ENCODE measurements at places on chromosomes 16 and 17.

- DNase-seq: no peak
Observed at GRCh38 chr16:71426880-71427615, 14.8 kb downstream of the TLE7 start.

DNA sequence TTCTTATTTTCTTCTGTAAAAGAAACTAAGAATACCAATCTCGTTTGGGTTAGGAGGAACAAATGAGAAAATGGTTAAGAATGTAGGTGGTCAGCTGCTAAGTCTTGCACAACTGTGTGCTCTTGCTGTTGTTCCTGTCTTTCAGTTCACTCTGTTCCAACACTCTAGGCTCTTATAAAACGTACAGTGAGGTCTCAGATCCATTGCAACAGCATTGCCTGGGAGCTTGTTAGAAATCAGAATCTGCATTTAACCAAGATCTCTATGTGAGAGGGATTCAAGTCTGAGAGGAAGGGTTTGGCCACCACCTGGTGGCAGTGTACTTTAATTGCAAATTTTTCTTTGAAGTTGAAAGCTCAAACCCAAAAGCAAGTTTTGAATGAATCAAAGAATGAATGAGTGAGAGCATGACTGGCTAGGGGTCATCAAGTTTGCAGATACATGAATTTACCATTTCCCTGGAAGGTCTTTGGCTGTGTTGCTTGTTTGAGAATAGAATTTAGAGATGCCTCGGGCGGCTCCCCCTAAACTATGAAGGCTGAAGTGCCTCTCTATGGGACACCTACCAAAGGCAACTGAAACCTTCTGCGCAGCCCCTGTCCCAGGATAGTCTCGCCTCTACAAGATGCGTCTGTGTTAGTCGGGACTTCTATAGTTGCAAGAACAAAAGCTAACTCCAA, 2.5 kb downstream of the ALOX15B start:
- DNase-seq: no peak

GRCh38 chr17:2416010-2416734, 15.3 kb upstream of the MNT start:
- peak; percentile 89 for DNase-seq

DNA sequence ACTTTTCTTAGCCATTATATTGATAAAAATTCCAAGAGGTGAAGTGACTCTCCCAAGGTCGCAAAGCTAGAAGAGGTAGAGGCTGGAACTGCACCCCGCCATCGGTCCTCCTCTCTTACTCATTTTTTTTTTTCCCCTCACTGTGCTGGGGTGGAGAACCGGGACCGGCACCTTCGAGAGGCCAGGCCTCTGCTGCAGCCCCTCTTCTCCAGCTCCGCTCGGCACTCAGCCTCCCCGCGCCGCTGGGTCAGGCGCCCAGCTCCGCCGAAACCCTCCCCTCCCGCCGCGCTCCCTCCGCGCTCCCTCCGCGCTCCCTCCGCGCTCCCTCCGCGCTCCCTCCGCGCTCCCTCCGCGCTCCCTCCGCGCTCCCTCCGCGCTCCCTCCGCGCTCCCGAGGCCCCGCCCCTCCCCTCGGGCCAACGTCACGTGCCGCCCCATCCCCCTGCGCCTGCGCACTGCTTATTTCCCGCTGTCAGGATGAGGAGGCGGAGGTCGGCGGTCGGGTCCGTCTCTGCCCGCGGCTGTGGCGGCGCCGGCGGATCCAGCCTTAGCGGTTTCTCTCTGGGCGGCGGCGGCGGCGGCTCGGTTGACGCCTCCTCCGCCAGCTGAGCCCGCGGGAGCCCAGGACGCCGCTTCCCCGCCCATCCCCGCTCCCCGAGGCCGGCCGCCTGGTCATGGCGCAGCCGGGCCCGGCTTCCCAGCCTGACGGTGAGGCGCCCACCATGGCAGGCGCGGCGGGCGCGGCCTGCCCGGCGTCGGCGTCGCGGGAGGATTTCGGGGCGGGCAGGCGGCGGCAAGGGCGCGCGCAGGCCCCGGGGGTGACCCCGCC, at the start of gene RABEP1:
Gene RABEP1 (plus strand): TSS at position 471 of the 828 bp plus-strand sequence. CDS start 203 bp downstream, at position 674.
- DNase-seq: peak; percentile 96

GRCh38 chr17:6145946-6146345, 75.8 kb downstream of the WSCD1 start:
- DNase-seq: no peak

DNA sequence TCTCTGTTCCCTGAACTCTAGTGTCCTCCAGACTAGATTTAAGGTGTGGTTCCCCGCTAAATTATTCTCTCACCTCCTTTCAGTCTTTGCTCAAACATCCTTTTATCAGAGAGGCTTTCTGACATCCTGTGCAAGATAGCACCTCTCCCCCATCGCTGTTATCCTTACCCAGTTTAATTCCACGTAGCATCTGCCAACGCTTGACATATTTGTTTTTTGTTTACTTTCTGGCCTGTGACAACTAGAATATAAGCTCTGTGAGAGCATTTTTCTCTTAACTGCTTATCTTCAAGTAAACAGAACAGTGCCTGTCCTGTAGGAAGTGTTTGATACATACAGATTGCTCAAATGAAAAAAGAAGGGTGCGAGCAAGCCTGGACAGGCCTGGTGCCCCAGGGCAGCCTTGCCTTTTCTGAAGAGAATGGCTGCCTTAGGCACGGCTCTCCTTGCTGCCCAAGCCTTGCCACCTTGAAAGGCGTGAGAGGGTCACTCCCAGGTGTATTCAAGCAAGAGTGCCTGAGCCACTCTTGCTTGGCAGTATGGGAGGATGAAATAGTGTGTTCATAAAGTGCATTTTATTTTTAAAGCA, 9.7 kb downstream of the DYNLL2 start:
- DNase-seq: no peak

DNA sequence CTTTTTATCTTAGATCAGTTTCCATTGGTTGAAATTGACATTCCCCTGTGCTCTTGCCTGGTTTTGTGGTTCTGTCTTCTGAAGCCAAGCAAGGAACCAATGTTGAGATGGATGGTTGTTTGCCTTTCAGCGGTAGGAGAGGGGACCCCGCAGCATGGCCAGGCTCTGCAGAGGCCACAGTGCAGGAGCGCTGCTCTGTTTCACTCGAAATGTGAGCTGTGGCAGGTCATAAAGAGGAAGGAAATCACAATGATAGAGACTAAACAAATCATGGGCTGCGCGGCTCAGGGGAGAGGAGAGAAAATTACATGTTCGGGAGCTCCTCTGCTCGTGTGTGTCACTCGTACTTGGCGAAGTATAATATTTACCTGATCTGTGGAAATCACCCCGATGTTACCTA, 148.2 kb downstream of the SNX29 start:
- no peak for DNase-seq

- DNase-seq: no peak
Observed at GRCh38 chr16:22252317-22252716, 44.9 kb upstream of the POLR3E start.

- no peak for DNase-seq
Observed at GRCh38 chr17:77798031-77798430, 160.5 kb upstream of the TNRC6C start.

- DNase-seq: no peak
Observed at GRCh38 chr16:10501016-10501607, 79.3 kb downstream of the EMP2 start.

DNA sequence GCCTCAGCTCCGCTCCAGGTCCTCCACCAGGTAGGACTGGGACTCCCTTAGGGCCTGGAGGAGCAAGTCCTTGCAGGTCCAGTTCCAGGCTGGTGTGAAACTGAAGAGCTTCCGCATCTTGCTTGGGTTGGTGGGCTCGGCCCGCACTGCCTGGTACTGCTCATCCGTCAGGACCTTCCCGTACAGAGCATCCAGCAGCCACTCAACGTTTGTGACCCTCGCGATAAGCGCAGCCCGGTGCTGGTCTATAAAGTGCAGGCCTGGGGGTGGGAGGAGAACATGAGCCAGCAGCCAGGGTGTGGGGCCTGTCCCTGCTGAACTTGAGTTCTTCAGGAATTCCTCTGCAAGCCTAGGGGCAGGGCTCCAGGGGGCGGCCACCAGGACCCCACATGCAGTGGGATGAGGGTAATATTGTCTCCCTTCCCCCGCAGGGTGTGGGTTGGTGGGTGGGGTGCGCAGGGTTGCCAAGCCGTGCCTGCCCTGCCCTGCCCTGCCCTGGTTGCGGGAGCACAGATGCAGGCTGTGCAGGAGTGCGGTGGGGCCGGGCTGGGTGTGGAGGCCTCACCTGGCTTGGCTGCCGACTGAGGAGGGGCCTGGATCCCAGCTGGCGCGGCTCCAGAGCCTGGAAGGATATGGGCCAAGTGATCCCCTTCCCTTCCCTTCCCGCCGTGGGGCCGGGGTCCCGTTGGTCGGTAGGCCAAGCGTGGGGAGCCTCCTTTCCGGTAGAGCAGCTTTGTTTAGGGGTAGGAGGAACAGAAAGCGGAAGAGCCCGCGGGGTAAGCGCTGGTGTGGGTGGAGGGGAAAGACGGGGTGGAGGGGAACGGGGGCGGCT, 762 bp downstream of the PYCARD start:
- DNase-seq: peak; percentile 69

- DNase-seq: no peak
Observed at GRCh38 chr17:72942579-72942978, 149.9 kb downstream of the SLC39A11 start.

GRCh38 chr16:86444261-86444660, 66.1 kb upstream of the FOXF1 start:
- DNase-seq: no peak

DNA sequence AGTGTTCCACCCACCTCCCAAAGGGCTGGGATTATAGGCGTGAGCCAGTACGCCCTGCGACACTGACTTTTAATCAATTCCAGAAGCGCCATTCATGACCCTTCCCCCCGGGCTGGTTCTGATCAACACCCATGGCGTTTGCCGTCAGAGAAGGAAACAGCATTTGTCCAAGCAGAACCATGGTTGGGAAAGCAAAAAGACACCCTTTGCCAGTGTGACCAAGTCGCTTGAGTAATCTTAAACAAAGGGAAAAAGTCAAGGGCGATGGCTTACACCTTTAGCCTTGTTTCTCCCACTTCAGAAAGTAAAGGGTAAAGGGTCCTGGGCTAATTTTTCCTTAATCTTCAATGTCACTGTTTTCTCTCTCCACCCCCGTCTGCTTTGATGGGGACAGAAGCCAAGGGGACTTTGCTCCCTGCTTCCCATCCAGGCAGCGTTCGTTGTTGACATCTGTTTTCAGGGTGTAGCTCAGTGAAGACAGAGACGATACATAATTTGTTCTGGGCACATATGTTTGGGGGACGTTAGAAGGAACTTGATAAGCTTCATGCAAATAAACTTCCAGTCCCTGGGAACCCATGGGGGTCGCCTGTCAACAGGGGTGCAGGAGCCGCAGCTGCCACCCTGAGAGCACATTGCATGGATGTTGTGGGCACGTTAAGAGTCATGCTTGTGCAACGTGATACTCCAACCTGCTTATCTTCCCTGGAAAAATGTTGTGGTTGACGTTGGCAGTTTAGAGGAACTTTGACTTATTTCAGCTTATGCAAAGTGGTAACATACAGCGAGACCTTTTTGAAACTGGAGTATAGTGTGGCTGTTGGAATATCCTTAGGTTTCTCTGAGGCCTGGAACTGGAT, 50.6 kb upstream of the TANGO6 start:
- no peak for DNase-seq

GRCh38 chr17:61245706-61246135, 153.9 kb upstream of the TBX2 start:
- DNase-seq: no peak

DNA sequence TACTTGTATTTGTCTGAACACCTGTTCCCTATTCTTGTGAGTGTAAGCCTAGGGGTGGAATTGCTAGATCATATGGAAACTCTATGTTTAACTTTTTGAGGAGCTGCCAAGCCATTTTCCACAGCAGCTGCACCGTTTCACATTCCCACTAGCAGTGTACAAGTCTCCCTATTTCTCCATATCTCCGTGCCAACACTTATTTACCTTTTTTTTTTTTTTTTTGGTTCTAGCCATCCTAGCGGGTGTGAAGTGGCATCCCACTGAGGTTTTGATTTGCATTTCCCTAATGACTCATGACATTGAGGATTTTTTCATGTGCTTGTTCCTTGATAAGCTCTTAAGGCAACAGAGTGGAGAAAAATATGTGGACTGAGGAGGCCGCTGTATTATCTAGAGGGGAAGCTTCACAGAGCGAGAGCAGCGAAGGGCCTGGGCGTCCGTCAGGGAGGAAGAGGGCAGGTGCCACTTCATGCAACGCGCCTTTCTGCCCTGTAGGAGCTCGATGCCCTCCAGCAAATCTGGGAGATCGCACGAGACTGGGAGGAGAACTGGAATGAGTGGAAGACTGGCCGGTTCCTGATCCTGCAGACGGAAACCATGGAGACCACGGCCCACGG, 50.0 kb downstream of the DNAH2 start:
- DNase-seq: no peak

- no peak for DNase-seq
Observed at GRCh38 chr17:62741290-62741689, 66.8 kb downstream of the MARCHF10 start.

DNA sequence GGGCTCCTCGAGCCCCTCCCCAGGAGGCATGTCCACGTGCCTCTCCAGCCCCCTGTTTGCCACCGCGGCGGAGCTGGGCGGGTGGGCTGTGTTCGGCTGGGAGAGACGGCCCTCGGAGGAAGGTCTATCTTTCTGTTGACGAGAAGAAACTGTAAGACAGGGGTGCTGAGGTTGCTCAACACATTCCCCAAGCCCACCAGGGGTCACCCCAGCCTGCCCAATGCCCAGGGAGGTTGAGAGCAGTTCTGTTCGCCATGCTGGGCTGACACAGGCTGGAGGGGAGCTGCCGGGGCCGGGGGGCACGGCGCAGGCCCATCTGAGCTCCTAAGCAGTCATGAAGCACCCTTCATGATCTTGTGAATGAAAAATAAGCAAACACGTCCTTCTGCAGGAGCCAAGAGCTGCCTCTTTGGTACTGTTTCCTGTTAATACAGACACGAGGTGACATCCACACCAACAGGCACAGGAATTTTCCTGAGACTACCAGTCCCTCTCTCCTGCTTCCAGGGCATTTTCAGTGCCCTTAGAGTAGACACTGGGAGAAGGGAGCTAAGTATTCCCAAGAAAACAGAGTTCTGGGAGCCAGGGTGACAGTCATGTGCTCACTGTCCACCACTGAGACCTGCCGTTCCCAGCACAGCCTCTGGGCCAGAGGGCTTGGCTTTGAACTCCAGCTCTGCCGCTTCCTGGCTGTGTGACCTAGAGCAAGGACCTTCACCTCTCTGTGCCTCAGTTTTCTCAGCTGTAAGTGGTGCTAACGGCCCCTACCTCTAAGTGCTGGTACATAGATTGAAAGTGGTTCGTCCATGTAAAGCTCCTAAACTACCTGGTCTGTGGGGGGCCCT, 9.2 kb downstream of the UBALD2 start:
- DNase-seq: no peak
